ENCODE measurements at places on chromosomes 11 and 22.

- DNase-seq: no peak
Measured at GRCh38 chr11:94328587-94329080, 24.3 kb downstream of the IZUMO1R start.

DNA sequence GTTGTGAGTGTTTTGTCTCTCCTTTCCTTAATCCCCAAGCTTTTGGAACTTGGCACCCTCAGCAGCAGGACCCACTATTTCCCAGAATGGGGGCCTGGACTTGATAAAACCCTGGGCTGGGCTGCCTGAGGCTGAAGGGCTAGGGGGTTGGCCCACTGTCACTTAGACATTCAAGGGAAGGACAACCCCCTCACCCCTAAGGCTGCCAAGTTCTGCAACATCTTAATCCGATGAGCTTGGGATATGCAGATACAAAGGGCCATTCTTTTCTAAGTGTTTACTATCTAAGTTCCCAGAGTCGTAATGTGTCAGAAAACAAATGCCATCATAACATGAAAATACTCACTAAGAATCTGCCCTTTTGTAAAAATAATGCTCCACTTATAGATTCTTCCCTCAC is 42.9 kb downstream of the IRAG1 start:
- DNase-seq: no peak

- DNase-seq: peak; percentile 35
Measured at GRCh38 chr22:37675930-37676735, 697 bp downstream of the LGALS1 start.

- no peak for DNase-seq
Measured at GRCh38 chr11:117600234-117600783, 196.7 kb downstream of the DSCAML1 start.

DNA sequence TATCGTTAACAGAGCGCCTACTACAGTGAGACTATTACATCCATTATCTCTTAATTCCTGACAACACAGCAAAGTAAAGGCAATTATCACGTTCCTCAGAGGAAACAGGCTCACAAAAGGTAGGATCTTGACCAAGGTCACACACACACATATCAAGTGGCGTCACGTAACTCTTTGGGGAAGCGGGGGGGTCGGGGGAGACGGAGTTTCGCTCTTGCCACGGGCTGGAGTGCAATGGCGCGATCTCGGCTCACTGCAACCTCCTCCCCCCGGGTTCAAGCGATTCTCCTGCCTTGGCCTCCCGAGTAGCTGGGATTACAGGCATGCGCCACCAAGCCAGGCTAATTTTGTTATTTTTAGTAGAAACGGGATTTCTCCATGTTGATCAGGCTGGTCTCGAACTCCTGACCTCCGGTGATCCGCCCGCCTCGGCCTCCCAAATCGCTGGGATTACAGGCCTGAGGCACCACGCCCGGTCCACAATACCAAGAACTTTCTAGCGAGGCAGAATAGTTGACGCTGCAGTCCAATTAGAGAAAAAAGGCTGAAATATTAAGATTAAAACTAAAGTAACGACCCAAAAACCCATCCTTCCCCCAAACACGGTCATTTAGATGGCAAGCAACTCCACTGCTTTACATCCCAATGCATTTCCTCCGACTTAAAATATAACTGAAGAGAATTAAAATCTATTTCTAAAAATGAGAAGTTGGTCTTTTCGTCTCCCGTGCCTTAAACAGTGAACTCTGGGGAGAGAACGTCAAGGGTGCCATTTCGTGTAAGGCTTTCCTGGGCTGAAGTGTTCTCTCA is 1.2 kb downstream of the DDX17 start:
- peak; percentile 58 for DNase-seq

DNA sequence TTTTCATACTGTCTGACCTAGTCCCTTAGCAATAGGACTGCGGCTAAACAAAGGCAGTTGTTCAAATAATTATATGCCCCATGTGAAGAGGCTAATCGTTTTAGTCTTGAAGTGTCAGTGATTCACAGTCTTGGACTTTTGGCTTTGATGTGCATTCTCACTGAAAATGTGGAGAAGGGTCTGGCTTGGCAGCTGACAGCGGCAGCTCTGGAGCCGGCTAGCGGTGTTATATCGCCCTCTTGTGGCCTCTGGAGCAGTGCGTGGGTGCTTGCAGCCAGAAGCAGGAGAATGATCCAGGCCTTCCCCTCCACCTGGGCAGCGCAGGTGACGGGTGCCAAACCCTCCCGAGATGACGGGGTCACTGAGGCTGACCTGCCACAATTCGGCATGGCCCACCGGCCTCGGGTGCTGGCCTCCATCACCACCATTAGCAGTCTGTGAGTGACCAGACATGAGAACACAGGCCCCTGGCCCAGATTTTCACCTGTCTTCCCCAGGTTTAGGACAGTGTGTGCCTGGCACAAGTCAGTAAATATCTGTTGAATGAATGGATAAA is 90.3 kb upstream of the PITPNB start:
- DNase-seq: peak; percentile 91

GRCh38 chr11:94662065-94662779 is 95.1 kb downstream of the PIWIL4 start:
- no peak for DNase-seq

- DNase-seq: peak; percentile 48
Measured at GRCh38 chr11:96075532-96075959, 151.6 kb upstream of the MTMR2 start.

DNA sequence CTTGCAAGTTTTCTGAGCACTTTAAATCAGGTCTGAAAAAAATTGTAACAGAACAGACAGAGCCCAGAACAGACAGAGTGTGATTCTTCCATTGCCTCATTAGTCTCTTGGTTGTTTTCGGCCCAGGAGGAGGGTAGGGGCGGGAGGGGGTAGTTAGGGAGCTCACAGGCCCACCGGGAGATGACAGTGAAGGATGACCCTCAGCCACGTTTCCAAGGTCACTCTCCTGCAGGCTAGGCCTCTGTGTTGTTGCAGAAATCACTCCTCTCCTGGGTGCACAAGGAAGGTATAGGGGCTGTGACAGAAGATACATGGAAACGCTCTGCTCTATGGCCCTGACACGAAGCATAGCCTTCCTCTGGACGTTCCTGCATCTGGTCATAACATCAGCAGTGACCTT is 69.3 kb downstream of the ABTB2 start:
- no peak for DNase-seq

GRCh38 chr11:16136792-16137390 is 219.5 kb downstream of the SOX6 start:
- DNase-seq: no peak

DNA sequence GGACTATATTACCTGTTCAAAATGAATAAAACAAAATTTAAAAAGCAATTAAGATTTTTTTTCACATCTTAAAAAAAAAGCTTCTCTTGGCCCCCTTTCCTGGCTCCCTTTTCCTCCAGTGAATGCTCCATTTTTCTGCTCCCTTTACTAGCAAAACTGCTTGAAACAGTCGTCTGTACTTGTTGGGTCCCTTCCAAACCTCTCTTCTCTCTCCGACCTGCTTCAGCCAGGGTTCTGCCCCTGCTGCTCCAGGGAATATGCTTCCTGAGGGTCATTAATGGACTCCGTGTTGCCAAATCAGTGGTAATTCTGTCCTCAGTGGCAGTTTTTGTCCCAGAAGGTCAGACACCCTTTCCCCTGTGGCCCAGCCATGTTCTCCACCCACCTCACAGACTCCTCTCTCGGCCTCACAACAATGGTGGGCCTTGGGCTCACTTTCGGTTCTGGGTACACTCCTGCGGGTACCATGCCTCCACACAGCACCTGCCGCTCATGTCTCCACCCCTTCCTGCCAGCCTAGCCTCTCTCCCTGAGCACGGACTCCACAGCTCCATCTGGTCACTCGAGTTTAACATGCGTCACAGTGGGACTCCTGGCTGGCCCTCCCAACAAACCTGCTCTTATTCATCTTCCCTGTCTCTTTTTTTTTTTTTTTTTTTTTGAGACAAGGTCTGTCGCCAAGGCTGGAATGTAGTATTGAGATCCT is 7.8 kb upstream of the POLR3H start:
- DNase-seq: no peak

DNA sequence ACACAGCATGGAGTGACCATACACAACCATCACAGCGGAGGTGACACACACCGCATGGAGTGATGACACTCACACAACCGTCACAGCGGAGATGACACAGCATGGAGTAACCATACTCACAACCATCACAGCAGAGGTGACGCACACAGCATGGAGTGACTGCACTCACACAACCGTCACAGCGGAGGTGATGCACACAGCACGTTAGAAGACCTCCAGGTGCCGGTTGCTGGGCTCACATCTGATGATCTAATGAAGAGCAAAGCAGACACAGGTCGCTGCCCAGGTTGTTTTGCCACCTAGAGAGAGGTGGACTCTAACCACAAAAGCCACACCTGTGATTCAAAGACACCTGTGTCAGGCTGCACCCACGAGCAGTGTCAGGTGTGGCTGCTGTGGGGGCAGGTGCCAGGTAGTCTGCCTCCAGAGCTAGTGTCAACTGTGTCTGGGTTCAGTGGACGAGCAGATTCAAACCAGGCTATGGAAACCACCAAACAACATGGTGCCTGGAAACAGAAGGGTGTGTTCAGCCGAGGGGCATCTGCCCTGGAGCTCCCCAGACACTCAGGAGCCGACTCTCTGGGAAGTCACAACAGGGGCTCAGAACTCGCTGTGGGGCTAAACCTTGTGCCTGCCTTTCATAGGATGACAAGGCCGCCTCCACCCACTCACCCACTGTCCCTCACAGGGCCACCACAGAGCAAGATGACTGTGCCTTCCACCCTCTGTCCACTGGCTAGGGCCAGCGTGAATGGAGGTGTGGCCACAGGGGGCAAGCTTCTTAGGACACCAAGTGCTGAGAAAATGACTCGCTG is 608.2 kb downstream of the TBC1D22A start:
- DNase-seq: no peak

GRCh38 chr22:32579529-32580220 is 105.1 kb downstream of the FBXO7 start:
- DNase-seq: no peak

DNA sequence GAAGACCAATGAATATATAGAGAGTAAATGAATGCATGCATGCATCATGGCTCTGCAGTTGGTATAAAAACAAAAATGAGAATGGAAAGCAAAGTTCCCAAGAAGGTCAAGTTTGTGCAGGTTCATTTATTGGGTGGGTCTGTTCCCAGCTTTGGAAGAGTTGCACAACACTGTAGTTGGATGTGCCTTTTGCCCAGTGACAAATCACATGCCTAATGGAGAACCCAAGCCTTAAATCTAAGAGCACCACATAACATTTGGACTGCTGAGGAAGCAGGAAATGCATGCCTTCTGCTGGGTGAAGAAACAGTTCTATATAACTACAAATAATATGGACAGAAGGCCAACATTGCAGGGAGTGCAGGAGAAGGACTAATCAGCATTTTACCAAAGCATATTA is 30.6 kb downstream of the PRCP start:
- no peak for DNase-seq

DNA sequence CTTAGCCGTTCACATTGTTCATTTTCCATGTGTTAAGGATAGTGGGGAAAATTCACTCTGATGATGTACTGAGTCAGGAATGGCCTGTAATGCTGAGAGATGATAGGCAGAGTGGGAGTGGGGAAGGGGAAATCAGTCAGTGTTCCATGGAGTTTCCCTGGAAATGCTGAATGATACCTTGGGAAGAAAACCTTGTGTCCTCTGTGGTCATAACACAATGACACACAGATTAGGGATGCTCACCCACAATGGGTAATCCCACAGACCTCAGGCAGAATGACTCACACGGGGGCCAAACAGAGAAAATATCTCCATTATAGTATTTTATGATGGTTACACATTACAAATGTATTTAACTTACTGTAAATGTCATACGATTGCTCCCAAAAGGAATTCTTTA is 118.0 kb downstream of the SNX19 start:
- peak; percentile 100 for DNase-seq

GRCh38 chr11:126518972-126519690 is 163.6 kb downstream of the ST3GAL4 start:
- peak; percentile 40 for DNase-seq

GRCh38 chr11:17651681-17652080 is 67.7 kb upstream of the MYOD1 start:
- no peak for DNase-seq

DNA sequence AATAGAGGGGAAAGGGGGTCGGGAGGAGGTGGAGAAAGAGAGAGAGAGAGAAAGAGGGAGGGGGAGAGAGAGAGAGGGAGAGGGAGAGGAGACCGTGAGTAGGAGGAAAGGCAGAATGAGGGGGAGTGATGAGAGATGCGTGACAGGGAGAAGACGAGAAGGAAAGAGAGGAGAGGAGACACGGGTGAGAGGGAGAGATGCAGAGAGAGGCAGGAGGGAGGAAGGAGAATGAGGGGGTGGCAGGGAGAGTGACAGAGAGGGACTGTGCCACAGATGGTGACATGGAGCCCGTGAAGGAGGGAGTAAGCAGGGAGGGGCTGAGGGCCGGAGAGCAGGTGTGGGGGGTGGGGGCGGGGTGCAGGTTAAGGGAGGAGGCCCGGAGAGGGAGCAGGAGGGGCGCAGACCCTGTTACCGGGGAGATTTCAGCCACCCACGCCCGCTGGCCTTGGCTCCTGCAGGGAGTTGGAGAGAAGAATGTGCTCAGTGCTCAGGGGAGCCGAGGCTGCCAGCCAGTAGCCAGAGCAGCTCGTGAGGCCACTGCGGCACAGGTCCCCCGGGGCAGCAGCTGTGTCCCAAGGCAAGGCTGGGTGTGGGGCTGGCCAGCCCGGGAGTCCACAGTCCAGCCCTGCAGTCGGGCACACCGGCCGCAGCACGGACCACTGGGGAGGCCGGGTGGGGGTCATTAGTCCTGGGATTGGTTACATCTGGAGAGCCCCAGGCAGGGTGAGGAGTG is at the start of gene SSTR3:
TSS of gene SSTR3 (minus strand) at position 304 of the 733 bp plus-strand sequence. CDS start 4,674 bp downstream, outside the sequence.
- no peak for DNase-seq

DNA sequence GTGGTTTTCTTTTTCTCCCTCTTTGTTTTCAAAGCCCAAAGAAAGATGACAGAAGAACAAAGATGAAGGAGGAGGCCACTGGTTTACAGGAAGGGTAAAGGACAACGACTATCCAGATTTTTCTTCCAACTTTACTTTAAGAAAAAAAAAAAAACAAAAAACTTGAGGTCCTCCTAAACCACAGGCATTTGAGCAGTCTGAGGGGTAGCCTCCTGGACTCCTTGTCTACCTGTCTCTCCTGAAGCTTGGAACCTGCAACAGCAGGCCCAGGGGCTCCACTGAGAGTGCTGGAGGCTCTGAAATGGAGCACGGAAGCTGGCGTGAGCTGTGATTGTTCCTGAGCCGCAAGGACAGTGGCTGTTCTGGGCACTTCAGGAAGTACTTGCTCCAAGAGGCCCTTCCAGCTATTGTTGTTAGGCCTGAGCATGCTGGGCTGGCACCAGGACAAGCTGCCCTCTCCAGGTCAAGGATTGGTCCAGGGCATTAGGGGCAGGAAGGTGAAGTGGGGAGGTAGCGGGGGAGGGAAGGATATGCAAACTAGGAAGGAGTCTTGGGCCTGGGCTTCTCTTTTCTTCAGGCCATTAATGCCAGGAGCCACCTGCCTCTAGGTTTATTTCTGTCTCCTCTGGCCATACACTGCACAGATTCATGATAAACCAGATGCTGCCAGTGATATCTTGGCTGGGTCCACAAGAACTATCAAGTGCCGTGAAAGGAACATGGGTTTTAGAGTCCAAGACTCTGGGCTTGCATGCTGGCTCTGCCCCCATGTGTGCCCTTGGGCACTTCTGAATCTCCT is 147.3 kb downstream of the CCDC34 start:
- DNase-seq: no peak
